Neural crest cell (in vitro differentiated cells): ENCODE measurements at places on chromosomes 7 and 10.
A peak's percentile ranks its signal among the peaks of the same experiment; 100 is the strongest.

GRCh38 chr7:99008921-99009530 lies 130.7 kb downstream of the TRRAP start:
- no peak for DNase-seq

- peak; percentile 45 for DNase-seq
Observed at GRCh38 chr10:128324058-128324827, 198.0 kb upstream of the MKI67 start.

- DNase-seq = peak; percentile 59
Observed at GRCh38 chr10:73495226-73495883, 469 bp downstream of the PPP3CB start.

DNA sequence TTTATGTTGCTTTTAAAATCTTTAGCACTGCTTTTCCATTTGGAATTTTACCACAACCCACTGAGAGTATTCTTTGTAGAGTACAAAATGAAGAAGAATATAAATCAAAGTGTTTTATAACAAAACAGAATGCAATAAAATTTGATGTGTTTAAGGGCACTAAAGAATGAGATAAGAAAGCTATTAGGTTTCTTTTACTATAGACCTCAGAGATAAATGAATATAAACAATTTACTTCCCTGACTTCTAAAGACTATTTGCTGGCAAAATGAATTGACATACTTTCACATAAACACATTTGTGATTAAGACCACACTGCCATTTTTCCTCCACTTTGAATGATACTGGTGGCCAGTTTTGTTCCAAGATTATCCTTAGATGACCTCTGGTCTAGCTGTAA lies 124.5 kb downstream of the ITGA8 start:
- no peak for DNase-seq

- no peak for DNase-seq
Observed at GRCh38 chr10:85619832-85620231, 746.8 kb downstream of the GRID1 start.

DNA sequence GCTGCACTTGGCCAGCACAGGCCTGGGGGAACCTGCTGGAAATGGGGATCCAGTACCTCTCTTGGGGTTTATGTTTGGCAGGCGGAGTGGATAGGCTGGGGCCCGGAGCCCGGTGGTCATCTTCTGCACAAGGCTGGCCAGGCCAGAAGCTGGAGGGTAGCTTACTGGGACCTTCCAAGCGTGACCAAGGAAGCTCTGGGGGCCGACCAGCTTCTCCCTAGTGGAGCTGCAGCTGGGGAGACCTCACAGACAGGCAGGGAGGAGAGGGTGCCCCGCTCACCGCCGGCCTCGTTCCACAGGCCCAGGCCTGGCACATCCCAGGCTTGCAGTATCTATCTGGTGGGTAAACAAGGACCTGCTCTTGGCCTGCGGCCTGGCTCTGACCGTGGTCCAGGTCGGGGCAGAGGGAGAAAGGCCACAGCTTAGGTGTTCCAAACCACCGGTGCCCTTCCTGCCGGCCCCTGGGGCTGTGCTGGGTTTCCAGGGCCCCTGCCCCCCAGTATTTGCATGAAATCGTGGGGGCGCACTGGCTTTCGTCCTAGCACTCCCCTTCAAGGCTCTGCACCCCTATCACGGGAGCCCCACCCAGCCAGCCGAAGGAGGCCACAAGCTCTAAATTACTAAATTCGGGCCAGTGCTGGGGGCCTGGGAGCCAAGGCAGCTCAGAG lies 1.5 kb upstream of the ELFN1 start:
- DNase-seq = no peak

GRCh38 chr10:80075781-80076180 lies 2.7 kb upstream of the TMEM254 start:
- no peak for DNase-seq

DNA sequence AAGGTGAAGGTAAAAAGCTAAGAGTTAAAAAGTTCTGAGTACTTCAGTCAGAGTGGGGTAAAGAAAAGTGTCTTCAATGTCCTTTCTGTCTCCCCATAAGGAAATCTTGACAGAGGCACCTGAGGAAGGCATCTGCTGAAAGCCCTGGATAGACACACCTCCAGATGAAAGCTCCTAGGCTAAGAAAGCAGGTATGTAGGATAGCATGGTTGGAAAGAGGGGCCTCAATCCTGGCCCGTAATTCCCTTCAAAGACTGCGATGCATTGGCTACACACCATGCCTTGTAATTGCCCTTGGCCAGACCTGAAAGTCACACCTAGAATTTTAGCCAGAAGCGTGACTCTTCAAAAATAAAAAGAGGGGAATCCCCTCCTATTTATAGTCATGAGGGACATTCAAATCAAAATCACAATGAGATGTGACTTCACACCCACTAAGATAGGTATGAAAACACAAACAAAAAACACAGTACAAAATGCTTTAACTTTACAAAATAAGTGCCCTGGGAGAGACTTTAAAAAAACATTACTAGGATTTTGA lies 809.7 kb downstream of the IPMK start:
- DNase-seq = no peak

- DNase-seq = no peak
Observed at GRCh38 chr10:43594944-43595589, 11.2 kb upstream of the ZNF485 start.

DNA sequence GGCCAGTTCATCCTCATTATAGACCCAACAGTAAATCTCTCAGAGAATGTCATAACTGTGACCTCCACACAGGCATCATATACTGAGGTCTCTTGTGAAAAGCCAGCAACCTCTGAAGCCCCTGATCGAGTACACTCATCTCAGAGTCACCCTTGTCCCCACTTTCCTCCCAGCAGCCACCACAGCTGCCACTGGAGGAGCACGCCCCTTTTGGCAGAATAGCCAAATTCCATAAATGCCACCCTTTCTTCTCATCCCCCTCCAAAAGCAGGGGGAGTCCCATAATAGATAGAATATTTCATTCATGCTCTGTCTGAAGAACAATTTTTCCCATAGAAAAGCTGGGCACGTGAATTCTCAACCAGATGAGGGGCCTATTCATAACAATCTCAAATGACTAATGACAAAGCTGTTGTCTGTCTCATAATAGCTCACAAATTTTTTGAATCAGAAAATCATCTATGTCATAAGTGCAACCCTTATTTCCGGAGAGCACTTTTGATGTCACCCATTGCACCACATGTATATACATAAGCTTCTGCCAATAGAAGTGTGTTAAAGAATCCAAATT lies 47.4 kb downstream of the SGMS1 start:
- no peak for DNase-seq

GRCh38 chr7:2807845-2808772 lies 36.0 kb downstream of the GNA12 start:
- DNase-seq = no peak

GRCh38 chr10:53687800-53688199 lies 915.2 kb upstream of the MBL2 start:
- DNase-seq = no peak

- no peak for DNase-seq
Observed at GRCh38 chr10:30865141-30865926, 166.3 kb downstream of the ZNF438 start.

- DNase-seq = peak; percentile 59
Observed at GRCh38 chr7:155003092-155003375, at the start of gene PAXIP1. PAXIP1 (minus strand) TSS chr7:155003124; CDS start chr7:155002929, 195 bp downstream.

DNA sequence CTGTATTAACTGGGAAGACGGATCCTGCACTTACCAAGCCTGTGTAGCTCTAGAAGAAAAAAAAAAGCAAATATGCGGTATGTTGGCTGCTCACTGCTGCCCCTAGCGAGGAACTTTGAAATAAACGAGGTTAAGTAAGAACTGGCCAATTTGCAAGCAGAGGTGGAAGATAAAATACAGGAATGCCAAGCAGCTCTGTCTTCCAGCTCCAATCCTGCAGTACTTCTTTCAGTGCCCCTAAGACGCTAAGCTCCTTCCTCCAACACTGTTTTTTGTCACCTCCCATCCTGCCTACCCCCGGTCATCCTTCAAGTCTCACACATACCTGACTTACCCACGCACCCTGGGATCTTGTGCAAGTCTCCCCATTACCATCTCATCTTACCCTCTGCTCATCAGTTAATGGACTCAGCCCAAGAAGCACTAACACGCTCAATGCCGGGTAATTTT lies 809 bp downstream of the C10orf143 start:
- DNase-seq = peak; percentile 78

DNA sequence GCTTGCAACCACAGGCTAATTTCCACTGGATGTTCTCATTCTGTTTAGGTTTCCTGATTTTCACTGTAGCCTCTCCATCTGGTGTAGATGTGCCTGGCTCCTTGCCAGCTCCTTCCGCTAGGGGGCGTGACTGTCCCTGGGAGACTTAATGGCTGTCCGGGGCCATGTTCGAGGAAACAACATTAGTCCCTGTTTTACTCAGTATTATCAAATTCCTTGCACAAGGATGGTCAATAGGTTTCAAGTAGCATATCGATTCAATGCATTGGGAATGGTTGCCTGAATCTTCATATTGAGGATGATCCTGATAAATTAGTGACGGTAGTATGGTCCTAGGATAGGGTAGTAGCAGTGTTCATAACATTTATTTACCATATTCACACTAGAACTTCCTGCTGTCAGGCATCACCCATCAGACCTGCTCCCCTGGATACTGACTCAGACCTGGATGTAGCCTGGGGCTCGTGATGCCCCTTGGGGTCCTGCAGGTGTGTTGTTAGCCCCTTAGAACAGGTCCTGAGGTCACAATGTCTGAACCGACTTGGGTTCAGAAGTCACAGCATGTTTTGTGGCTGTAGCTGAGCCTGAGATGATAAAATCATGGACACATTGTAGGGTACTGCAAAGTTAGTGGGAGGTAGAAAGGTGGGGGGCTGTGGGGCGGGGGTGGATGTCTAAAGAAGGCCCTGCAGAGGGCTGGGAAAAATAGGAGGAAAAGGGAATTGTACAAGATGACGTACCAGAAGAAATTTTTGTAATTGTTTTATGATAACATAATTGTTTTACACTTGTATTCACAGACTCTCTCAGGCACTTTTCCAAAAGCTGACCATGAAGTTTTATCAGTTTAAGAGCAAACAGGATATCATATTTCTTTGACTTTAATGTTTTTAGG lies 8.9 kb upstream of the EXOC6 start:
- DNase-seq = peak; percentile 60

- DNase-seq = no peak
Observed at GRCh38 chr10:77715088-77715487, 77.5 kb upstream of the KCNMA1 start.

DNA sequence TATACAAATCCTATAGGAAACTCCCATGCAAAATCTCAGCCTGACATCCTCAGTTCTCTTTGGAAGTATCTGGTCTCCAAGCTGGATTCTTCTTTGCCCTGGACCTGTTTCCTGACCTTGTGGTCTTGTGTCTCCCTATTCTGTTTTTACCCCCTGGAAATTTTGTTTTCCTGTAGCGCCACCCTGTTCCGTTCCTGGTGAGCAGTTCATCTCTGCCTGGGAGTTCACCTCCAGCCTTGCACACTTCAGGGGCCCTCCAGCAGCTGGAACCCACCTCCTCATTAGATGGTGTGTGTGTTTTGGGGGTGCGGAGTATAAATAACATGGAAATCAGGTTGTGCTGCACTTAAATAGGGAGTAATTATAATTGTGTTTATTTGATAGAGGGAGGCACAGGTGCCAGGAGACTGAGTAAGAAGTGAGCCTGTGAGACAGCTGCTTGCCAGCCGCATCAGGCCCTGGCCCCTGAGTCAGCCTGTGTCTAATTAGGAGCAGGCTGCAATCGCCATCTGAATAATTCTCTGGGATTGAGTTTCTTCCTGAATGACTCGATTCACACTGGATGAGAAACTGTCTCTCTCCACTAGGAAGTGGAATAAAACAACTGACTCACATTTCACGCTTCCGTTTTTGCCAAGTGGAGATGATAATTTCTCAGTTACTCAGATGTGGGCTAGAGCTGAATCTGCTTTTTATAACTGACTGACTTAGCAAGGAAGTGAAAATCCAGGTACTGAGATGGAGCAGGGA lies 69.4 kb upstream of the HECTD2 start:
- DNase-seq = no peak

- no peak for DNase-seq
Observed at GRCh38 chr10:7117806-7118674, 292.8 kb downstream of the SFMBT2 start.

- no peak for DNase-seq
Observed at GRCh38 chr7:137880432-137880831, 33.7 kb upstream of the DGKI start.

GRCh38 chr7:29921404-29922010 lies 68.1 kb downstream of the SCRN1 start:
- DNase-seq = peak; percentile 54

GRCh38 chr10:109982812-109983211 lies 25.0 kb upstream of the ADD3 start:
- no peak for DNase-seq

DNA sequence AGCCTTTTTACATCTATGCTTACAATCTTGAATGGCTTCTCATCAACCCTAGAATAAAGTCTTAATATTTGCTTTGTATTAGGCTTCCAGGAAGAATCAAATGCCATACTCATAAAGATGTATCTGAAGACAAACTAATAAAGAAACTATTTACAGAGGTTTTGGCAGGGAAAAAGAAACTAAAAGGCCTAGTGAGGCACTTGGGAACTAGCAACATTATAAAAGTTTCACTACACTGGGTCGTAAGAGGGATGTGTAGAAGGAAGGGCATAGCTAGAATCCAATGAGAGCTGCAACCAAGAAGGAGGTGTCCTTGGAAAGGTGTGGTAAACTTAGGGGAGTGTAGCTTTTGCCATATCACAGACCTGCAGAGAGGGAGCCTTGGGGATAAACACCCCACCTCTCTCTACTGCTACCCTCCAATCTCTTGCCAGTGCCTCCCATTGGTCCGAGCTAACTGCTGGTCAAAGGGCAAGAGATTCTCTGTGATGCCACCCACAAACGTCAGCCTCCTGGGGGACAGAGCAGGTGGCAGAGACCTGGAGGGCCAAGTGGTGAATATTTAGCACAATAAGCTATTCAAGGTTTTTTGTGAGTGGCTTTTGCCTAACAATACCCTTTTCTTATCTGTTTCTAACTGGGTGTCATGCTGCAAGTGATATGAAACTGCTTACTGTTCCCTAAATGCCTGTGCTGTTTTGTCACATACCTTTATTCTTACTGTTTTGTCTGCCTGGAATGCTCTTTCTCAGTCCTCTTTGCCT lies 60.7 kb downstream of the CPED1 start:
- no peak for DNase-seq
